SHP77 treated with DMSO at 0.1 percent for 48 hours (cell line): ENCODE measurements at places on chromosomes 4 and X.

- DNase-seq = peak; percentile 54
Measured at GRCh38 chr4:59689149-59689548, 1511.0 kb upstream of the ADGRL3 start.

- DNase-seq = no peak
Measured at GRCh38 chr4:156374894-156375293, 421.2 kb upstream of the CTSO start.

DNA sequence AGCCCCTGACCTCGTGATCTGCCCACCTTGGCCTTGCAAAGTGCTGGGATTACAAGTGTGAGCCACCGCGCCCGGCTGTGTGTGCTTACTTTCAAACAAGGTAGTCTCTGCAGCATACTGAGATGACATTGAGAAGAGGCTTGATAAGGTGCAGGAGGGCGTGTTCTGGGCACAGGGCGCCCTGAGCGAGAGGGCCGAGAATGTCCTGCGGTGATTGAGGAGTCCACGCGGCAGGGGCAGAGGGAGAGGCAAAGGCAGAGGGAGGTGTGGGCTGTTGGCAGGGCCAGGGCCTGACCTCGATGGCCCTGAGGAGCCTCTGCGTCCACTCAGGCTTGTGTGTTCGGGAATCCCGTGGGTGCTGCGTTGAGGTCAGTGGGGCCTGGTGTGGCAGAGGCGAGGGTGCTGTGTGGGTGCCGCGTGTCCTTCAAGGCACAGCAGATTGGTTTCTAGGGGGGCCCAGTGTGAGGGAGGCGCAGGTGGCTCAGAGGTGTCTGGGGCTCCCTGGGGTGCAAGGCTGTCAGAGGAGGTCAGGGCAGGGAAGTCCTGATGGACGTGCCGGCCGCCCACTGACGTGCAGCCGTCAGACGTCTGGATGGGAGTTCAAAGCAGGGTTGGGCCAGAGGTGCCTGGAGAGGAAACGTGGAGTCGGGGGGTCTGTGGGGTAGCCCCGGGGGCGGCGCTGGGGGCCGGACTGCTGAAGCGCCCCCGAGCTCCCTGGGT, 12.1 kb downstream of the PCGF3 start:
- no peak for DNase-seq

DNA sequence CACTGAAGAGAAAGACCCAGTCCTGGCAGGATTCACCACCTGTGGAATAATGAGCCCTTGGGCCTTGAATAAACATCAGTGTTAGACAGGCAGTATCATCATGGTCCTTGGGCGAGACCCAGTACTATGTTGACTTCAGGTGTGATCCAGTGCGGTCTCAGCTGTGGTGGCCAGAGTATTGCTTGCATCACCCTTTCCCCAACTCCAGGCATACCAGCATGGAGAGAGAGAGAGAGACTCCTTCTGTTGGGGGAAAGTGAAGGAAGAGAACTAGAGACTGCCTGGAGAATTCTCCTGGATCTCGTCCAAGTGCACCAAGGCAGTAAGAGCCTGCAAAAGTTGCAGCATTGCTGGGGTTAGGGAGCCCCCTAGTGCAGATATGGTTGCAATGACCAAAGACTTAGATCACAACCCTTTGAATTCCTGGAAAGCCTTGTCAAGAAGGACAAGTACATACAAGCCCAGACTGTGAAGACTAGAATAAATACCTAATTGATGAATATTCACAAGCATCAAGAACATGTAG, 61.1 kb upstream of the VAMP7 start:
- DNase-seq = peak; percentile 35

DNA sequence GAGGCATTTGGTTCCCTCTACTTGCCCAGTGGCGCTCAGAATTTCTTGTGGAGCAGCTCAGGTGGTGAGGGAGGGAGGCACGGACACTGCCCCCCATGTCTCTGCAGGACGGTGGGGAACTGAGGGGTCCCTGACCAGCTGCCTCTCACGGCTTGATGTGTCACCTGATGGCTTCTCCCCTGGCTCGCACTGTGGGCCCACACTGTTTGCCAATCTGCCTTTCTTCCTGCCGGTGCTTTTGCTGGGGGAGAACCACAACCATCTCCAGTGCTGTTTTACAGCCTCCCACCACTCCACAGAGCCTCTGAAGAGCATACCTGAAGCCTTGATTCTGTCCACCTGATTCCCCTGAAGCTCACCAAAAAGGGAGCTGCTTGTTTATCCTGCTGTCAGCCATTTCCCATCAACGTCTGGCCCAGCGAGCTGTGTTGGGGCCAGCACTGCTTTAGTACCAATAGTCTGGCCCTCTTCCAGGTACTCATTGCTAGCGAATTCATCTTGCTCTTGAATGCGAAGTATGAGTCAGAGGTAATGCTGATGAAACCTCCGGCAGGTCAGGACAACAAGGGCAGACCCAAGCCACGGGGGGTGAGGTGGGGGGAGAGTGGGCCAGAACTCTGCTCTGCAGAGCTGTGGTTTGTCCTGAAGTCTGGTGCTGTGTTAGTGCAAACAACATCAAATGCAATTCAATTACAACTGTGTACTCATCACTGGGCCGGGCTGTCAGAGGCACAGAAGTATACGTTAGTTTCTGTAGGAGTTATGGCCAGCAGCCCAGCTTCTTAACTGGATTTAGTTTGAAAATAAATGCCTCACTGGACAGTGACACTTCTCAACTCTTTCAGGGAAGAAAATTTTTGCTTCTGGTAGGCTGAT, 208.3 kb upstream of the JADE1 start:
- peak; percentile 73 for DNase-seq

DNA sequence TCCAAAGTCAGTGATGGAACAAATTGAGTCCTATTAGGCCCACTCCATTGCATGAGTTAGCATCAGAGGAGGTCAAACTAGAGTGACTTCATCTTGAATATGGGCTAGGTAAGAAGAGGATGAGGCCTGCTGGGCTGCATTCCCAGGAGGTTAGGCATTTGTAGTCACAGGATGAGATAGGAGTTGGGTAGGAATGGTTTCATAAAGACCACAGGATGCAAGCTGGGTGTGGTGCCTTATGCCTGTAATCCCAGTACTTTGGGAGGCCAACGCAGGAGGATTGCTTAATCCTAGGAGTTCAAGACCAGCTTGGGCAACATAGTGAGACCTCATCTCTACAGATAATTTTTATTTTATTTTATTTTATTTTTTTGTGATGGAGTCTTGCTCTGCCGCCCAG, 26.8 kb downstream of the PDGFRA start:
- DNase-seq = no peak
